ENCODE measurements at places on chromosomes 13 and 19.
A peak's percentile ranks its signal among the peaks of the same experiment; 100 is the strongest.

DNA sequence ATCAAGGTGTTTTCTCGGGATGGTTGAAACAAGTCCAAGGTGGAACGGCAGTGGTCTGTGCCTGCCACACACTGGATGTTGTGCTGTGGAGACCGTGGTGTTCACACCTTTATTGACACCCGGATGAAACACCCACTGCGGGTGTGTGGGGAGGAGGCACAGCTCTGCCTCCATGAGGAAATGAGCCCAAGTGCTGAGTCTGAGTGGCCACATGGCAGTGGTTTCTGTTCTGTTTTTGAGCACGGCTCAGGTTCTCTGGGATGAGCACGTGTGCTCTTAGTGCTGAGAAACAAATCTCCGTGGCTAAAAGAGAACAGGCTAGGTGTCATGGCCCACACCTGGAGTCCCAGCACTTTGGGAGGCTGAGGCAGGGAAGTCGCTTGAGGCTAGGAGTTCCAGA, 29.5 kb downstream of the UPF1 start:
- no peak for DNase-seq

DNA sequence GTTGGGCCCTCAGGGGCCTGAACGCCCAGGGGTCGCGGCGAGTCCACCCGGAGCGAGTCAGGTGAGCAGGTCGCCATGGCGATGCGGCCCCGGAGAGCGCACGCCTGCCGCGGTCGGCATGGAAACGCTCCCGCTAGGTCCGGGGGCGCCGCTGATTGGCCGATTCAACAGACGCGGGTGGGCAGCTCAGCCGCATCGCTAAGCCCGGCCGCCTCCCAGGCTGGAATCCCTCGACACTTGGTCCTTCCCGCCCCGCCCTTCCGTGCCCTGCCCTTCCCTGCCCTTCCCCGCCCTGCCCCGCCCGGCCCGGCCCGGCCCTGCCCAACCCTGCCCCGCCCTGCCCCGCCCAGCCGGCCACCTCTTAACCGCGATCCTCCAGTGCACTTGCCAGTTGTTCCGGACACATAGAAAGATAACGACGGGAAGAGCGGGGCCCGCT, at the start of gene CCNA1:
Gene CCNA1, plus strand, starts transcription at position 390 of the 439 bp plus-strand sequence. CDS start 562 bp downstream, outside the sequence.
- DNase-seq: no peak

- DNase-seq: no peak
These were observed 199.1 kb downstream of the DCT start for GRCh38 chr13:94280349-94280748.

- no peak for DNase-seq
These were observed 813 bp downstream of the ZNF284 start for GRCh38 chr19:44072543-44073401.

DNA sequence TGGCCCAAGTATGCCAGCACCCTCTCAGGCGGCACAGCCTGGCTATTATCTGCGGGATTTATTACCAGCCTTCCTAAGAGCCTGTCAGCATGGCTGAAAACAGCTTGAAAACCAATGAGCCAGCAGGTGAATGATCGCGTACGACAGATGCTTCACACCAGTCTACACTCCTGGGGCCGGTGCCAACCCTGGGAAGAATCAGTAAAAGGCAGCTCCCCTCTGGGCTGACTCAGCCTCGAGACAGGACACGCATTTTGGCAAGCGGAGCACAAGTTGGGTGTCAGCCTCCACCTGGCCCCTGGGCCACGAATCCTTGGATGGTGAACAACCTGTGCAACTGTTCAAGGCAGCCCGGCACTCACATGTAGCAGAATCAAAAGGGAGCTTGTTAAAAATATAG, 15.6 kb downstream of the EMP3 start:
- DNase-seq: no peak

GRCh38 chr13:43787518-43787891, 733 bp upstream of the ENOX1 start:
- DNase-seq: no peak

DNA sequence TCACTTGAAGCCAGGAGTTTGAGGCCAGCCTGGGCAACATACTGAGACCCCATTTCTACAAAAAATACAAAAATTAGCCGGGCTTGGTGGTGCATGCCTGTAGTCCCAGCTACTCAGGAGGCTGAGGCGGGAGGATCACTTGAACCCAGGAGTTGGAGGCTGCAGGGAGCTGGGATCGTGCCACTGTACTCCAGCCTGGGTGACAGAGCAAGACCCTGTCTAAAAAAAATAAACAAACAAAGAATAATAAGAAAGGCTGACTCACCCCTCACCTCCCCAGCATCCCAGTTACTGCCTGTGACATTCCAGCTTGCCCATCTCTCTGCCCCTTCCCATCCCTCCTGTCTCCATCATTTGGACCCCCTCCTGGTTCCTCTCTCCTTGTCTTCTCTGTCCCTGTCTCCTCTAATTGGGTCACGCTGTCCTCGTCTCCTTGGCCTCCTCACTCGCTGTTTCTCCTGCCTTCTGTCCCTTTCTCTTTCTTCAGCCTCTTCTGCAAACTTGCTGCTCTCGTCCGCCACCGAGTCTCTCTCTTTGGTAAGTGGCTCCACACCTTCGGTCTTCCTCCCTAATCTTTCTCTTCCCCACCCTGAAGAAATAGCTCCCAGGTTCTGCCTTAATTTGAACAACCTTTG, 77.7 kb downstream of the RYR1 start:
- DNase-seq: no peak

GRCh38 chr19:46634045-46634655, 1.9 kb downstream of the GNG8 start:
- DNase-seq: peak; percentile 77

- DNase-seq: no peak
These were observed 6.5 kb upstream of the HSPH1 start for GRCh38 chr13:31168166-31168565.

GRCh38 chr19:18438331-18439024, 545 bp upstream of the ISYNA1 start:
- DNase-seq: no peak

DNA sequence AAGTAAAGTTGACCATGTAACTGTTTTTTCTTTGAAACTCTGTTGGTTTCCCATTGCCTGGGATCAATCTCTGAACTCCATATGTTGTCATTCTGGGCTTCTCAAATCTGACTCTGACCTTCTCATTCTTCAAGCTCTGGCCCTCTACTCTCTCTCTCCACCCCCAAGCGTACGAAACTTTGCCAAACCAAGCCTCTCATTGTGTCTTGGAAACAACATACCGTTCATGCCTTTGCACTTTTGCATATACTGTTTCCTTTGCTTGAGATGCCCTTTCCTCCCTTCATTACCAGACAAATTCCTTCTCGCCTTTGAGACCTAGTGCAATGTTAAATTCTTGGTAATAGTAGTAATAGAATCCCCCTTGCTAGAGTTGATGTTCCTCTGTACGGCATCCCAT, 113.7 kb downstream of the OLFM4 start:
- DNase-seq: no peak

DNA sequence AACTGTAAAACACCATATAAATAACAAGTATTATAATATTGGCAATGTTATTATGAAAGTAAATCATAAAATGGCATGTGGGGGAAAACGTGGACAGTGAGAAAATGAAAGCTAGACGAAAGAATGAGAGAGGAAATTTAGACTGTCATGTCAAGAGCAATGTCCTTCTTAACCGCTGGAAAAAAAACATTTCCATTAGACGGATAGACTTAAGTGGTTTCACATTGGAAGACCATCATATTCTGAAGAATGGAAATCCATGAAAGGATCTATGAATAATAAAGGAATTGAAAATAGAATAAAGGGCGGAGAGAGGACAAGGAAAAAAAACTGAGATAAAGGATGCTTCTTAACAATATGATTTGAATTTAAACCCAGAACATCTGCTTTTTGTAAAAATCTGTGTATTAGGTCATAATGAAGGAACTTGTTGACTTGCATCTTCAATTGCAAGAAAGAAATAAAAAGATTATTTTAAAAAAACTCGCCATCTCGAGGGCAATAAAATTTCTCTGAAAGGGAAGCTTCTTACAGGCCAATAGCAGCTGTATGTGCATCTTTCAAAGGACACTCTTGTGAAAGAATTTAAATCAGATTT, 90.6 kb downstream of the SPRY2 start:
- no peak for DNase-seq

- no peak for DNase-seq
These were observed 75.5 kb upstream of the EDNRB start for GRCh38 chr13:77994166-77994565.

DNA sequence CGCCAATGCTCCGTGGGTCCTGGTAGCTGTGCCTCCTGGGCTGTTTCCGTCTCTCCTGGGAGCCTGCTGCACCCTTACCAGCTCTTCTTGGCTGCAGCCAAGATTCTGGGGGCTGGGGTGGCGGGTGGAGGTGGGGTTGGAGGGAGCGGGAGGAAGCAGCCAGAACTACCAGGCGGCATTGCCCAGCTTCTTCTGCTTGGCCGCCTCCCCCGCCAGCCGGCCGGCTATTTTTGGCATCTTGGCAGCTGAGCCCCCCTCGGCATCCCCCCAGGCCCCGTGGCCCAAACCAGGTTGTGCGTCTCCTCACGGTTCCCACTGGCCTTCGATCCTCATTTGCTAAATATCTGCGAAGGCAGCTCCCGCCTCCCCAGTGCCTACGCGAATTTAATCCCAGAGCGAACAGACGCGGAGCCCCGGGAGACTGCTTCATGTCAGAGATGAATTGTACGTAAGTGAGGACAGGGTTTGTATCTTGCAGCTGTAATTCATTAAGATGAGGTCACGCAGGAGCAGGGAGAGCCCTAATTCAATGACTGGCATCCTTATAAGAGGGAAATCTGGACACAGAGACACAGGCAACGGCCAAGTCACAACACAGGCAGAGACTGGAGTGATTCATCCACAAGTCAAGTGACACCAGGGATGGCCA, 12.8 kb upstream of the PEAK3 start:
- no peak for DNase-seq

GRCh38 chr19:42089191-42089750, 13.3 kb downstream of the ZNF574 start:
- no peak for DNase-seq

GRCh38 chr19:11268783-11269267, 6.5 kb upstream of the DOCK6 start:
- no peak for DNase-seq

- DNase-seq: no peak
These were observed 148.3 kb downstream of the PDS5B start for GRCh38 chr13:32734511-32734910.

DNA sequence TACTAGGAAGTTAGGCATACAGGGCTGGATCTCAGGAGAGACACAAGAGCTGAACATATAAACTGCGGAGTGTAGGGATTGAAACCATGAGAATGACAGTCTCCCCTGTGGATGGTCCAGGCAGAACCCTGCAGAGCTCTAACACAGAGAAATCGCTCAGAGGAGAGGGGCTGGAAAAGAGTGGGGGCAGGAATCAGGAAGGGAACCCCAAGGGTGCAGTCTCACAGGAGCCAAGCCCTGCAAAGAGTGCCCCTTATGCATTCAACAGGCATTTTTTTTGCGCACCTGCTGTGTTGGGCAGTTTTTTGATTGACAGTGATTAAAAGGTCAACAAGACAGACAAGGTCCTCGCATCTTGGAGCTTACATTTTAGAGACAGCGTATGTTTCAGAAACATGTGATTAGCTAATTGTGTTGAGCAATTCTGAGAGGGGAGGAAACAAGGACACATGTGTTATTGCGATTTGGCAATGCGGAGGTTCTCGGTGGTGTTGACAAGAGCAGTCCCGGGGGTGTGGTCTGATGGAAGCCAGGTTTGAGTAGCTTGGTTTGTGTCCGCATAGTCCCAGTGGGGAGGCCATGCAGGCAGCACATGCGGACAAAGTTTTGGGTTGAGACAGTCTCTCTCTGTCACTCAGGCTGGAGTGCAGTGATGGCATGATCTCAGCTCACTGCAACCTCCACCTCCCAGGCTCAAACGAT, 182.6 kb upstream of the IRS2 start:
- DNase-seq: no peak

GRCh38 chr19:18401580-18402112, 4.2 kb upstream of the LRRC25 start:
- no peak for DNase-seq

GRCh38 chr13:111850458-111850857, 216.5 kb upstream of the SOX1 start:
- DNase-seq: no peak

DNA sequence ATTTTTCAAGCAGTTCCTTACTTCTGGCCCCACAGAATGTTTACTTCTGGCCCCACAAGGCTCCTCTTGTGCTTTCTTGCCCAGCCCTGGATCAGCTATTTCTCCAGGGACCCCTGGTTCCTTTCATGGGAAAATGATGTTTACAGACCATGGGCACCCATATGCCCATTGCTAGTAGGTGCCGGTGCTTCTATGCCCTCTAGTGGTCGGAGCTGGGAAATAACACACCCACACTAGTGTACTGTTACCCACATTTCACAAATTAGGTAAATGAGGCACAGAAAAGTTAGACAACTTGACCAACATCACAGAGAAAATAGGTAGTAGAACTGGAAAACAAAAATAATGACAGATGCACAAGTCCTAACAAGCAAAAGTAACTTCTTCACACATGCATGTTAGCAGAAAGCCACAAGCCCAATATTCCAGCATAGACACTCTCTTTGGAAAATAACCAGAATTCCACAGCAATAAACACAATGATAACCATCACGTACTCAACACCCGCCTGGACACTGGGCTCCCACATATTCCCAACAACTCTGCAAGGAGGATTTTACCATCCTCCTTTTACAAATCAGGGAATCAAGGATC, 1.3 kb upstream of the CEACAM6 start:
- peak; percentile 39 for DNase-seq

DNA sequence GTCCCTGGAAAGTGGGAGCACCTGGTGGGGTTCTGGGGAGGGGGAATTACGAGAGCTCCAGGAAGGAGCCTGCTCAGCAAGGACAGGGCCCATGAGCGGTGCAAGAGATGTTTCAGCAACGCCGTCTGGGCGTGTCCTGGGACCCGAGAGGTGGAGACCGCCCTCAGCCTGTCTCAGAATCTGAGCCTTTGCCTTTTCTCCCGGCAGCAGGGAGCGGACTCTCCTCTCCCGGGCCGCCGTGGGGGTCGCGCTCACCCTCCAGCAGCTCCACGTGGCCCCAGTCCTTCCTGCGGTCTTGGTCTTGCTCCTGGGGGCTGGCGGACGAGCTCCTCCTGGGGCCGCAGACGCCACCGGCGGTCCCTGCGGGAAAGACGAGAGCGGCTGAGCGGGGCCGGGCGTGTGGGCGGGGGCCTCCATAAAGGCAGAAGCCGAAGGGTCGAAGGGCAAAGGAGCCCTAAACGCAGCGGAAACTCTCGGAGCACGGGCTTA, 714 bp downstream of the POLRMT start:
- no peak for DNase-seq

GRCh38 chr13:51524829-51525566, 59.3 kb upstream of the WDFY2 start:
- DNase-seq: no peak

GRCh38 chr13:78623132-78623531, 19.8 kb upstream of the POU4F1 start:
- no peak for DNase-seq

- DNase-seq: no peak
These were observed 72.4 kb downstream of the STARD13 start for GRCh38 chr13:33213024-33213768.

GRCh38 chr19:32720216-32720935, 809 bp downstream of the TDRD12 start:
- DNase-seq: no peak

DNA sequence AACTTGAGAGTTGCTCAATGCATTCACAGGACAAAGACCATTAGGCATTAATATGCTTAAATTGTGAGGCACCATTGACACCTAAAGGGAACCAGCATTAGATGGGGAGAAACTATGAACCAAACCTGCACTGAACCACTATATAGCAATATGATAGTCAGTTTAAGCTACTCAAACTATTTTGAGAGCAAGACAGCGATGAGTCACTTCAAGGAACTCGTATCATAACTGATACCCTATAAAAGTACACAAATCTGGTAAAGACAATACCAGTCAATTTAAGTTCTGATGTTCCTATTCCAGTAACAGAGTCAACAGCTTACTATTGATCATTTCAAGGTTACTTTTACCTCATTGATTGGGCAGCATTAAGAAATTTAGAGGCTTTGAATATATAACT, 151.3 kb upstream of the ATXN8OS start:
- DNase-seq: no peak

All from stimulated activated CD8-positive, alpha-beta memory T cell treated with anti-CD3 and anti-CD28 coated beads, Interleukin-7, amount 100 ng/mL, for 1 hour (primary cell).